ENCODE measurements at places on chromosomes 5 and 9.

- no peak for DNase-seq
Measured at GRCh38 chr5:109668668-109669422, 20.9 kb upstream of the MAN2A1 start.

GRCh38 chr5:108125771-108126511 is 256.0 kb downstream of the FBXL17 start:
- no peak for DNase-seq

DNA sequence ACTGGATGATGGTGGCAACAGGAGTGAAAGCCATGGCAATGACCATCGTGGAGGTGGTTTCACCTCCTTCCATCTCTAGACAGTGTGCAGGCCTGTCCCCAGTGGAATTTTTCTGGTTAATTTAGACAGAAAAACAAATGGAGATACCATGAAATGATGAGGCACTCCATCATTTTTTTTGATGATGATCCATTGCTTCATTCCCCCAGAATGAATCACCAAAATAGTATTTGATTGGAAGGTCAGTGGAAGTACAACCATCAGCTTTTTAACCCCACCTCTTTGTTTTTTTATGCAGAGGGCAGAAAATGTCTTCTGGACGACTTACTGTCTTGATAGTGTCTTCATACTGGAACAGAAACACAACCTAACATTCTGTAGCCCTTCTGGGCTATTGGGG is 42.6 kb upstream of the ADRA1B start:
- DNase-seq = no peak

DNA sequence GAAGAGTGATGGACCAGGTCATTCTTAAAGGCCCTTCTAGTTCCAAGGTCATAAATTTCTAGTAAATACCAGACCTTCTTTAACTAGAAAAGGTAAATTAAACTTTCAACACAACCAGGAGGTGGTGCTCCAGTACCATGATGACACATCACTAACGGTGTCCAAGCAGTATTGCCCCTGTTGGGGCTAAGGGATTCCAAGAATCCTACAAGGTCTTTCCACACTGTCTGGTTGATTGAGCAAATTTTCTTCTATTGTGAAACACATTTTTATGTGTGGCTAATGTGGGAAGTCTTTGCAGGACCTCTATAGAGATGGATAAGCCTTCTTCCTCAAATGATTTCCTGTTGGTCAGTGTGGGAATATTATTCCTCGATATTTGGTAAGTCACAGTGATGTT is 459.6 kb upstream of the PAPPA start:
- no peak for DNase-seq

- no peak for DNase-seq
Measured at GRCh38 chr5:129246088-129246487, 151.5 kb downstream of the ISOC1 start.

- DNase-seq = no peak
Measured at GRCh38 chr9:116405321-116405720, 251.7 kb downstream of the PAPPA start.

GRCh38 chr9:34716711-34717110 is 6.8 kb upstream of the CCL21 start:
- no peak for DNase-seq

DNA sequence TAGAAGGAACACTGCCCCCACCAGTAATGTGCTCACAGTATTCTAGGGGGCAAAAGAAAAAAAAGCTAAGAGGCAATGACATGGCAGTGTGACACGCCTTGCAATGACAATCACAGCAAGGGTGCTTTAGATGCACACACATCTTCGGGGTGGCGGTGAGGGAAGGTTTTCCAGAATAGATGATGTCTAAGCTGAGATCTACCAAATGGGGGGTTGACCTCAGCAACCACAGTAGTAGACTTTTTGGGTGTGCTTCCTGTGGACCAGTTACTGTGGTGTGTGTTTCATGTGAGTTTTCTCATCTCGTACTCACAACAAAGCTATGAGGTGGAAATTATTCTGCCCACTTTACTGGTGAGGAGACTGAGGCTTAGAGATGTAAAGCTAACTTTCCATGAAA is 10.2 kb upstream of the IL12B start:
- no peak for DNase-seq

GRCh38 chr5:34053133-34053532 is 10.1 kb upstream of the C1QTNF3 start:
- no peak for DNase-seq

DNA sequence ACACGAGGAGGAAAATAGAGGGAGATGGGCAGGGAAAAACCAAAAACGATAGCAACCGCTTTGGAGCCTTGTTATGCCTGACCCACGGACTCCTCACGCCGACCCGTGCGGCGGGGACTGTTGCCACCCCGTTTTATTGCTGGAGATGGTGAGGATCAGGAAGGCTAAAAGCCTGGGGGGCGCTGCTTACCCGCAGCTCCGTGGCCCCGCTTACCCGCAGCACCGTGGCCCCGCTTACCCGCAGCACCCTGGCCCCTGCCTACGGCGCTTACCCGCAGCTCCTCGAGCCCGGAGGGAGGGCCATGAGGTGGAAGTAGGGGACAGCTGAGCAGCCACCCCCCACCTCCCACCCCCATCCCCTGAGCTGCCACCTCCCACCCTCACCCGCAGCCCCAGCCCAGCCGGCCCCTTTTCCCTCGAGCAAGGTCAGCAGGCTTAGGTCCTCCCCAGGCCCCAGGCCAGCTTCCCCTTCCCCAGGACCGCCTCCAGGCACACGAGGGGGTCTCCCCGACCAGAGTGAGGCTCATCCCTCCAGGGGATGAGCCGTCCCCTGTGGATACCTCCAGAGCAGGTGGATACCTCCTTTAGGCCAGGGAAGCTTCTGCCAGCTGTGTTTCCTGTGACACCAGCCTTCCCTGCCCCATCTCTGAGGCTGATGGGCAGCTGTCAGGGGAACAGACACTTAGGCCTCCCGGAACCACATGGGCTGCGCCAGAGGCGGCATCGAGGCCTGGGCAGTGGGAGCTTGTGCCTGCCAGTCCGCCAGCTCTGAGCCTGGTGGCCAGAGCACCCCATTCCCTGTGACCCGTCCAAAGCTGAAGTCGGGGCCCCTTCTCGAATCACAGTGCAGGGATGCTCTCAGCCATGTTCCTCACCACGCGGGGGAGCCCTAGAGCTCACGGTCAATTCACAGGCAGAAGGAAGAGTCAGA is 92.3 kb downstream of the LMX1B start:
- DNase-seq = peak; percentile 38

- DNase-seq = no peak
Measured at GRCh38 chr5:153515301-153515700, 24.8 kb downstream of the GRIA1 start.

DNA sequence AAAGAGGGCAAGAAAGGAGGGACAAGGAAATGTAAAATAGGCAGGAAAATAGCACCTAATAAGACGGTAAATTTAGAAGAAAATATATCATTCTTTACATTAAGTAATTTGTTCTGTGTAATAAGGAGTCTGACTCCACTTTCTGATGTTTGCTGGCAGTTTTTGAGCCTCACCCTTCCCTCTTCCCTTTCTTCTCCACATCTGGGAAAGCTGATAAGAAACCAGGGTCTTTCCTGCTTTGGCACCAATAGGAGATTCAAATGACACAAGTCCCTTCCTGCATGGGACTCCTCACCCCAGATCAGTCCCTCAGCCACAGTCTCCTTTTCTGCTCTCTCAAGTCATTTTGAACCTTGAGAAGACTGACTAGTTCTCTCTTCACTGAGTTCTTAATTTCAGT is 31.2 kb upstream of the LECT2 start:
- DNase-seq = peak; percentile 21

- DNase-seq = no peak
Measured at GRCh38 chr9:112905084-112905483, 14.4 kb upstream of the SLC46A2 start.

DNA sequence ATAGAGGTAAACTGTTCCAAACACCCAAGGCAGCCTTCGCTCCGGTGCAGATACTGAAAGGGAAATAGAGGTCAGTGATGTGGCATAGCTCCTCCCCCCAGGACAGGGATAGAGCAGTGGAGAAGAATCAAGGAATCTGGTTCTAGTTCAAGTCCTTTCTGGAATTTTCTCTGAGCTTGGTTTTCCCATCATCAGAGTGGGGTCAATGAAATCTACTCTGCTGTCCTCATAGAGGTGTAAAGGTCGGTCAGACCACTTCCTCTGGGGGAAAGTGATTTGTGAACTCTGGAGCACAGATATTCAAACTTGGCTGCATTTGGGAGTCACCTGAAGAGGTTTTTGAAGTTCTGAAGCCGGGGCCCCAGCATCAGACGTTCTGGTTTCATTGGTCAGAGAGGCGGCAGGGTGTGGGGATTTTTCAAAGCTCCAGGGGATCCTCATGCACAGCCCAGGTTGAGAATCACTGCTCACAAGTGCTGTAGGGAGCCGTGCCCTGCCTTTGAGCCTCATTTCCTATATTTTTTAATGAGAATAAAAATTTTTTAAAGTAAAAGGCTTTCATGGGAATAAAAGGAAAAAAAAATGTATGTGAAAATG is 105.7 kb upstream of the RAD23B start:
- DNase-seq = no peak

DNA sequence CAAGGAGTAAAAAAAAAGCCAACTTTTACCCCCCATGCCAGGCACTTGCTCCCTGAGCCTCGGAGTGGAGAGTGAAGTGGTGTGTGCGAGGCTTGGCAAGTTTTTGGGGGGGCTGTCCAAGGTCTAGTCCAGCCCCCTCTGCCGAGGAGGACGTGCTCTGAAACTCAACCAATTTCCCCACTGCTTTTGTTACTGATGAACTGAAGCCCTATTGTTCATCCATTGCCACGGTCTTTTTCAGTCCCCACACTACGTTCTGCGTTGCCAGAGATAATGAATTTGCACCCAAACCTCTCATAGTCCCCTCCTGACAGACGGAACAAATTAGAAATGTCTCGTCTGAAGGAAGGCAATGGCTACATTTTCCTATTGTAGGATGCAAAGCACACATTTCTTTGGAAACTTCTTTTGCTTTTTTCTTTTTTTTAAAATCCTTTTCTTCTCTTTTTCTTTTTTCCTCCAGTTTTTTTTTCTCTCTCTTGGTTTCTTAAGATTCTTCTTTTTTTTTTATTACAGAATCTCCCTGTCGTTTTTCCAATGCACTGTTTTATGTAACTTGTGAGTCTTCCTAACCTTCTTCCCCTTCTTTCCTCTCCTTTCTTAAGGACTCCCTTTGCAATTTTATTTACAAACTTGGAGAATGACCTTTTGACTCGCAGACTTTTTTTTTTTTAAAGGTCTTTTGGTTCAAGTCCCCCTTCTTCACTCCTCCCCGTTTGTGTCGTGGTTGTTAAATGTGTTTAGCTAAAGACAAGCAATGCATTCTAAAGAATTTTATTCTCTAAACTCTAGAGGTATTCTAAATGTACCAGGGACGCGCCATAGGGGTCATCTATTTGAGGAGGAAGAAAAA is 209.5 kb downstream of the MEF2C start:
- no peak for DNase-seq

- DNase-seq = no peak
Measured at GRCh38 chr5:17094830-17095229, 122.6 kb upstream of the BASP1 start.

DNA sequence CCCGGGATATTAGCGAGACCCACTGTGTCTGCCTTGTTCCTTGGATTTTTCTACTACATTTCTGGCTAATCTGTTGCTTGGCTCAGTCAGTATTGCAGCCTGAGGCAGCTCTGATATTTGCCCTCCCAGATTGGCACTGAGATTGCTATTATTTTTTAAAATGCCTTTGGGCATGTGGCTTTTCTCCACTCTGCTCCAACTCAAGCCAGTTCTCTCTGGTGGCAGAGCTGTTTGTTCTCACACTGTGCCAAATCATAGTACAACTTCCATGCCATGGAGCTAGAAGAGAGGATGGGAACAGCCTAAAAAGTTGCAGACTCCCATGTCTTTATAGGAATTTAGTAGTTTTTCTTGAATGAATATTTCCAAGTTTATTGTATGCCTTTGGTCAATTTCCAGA is 155.9 kb upstream of the ATP10B start:
- DNase-seq = no peak

- DNase-seq = peak; percentile 18
Measured at GRCh38 chr5:36688722-36689121, 82.3 kb downstream of the SLC1A3 start.

GRCh38 chr9:134358026-134358661 is 31.9 kb downstream of the RXRA start:
- no peak for DNase-seq

GRCh38 chr5:107651325-107651724 is 19.4 kb downstream of the EFNA5 start:
- DNase-seq = no peak

DNA sequence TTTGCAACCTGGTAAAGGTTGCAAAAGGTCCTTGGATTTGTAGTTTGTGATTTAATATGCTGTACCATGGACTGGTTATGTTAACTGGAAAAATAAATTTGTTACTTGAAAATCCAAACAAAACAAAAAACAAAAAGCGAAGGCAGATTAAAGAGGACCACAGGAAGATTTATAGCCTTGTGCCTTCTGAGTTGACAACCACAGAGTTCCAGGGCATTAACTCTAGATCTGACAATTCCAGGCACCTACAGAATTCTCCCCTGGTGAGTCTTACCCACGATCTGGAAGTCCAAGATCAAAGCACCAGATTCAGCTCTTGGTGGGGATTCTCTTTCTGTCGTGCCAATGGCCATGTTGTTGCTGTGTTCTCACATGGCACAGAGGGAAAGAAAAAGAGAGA is 107.9 kb upstream of the SELENOP start:
- DNase-seq = no peak

- no peak for DNase-seq
Measured at GRCh38 chr5:108818613-108819272, 71.0 kb downstream of the FER start.

DNA sequence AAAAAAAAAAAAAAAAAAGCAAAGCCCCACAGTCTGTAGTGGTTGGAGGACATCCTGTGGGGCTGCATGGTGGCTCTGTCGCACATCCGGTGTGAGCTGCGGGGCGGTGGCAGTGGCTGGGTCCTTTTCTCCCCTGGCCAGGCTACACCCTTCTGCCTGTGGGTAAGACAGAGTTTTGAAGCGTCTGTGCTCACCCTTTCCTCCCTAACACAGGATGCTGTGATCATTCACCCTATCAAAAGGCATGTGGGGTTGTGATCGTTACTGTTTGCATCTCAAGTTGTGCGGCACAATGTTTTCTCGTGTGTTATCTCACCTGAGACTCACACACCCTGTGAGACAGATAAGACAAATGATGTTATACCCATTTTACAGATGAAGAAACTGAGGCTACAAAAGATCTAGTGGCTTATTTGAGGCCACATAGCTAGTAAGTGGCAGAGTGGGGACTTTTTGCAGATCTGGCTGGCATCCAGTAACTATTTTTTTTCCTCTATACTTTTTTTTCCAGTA is 17.5 kb downstream of the IRF1 start:
- DNase-seq = no peak
